ENCODE measurements at places on chromosomes 3 and 15.

- no peak for DNase-seq
Measured at GRCh38 chr15:71612869-71613268, 197.5 kb upstream of the NR2E3 start.

DNA sequence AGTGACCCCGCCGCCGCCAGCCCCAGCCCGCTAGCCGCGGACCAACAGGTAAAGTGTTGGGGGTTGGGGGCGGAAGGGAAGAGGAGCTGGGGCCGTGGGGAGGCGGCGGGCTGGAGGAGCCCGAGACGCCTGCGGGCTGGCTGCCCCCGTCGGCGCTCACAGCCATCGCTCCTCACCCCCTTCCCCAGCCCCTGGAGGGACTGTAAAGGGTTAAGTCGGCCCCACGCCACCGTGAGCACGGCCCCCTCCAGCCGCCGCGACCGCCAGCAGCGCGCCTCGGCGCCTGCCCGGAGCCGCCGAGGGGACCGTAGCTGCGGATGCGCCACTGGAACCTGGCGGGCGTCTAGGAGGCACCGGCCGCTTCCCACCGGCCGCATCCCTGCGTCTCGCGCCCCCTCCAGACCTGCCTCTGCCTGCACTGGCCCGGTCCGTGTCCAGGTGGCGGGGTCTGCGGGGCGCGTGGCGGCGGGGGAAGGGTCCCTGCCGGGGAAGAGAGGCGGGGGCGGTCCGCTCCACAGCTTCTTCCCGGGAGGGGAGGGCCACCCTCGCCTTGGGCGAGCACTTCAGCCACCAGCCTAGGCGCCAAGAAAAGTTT lies 522 bp downstream of the MED12L start:
- DNase-seq, result no peak

- no peak for DNase-seq
Measured at GRCh38 chr3:126353694-126354321, 3.4 kb downstream of the KLF15 start.

DNA sequence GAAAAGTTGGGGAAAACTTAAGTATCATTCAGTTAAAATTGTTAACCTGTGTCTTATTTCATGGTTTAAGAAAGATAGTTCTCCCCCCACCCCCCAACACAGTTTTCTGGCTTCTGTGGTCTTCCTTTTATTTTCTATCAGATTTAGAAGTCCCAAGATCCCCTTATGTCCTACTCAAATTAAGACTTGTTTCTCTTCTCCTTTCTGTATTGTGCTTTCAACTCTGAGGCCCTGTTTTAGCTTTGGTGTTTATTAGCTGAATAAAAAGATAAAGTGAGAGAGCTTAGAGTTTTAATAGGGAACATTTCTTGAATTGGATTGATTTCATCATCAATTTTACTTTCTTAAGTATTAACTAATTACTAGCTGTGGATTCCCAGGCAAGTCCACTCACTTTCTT lies 62.6 kb downstream of the AKAP13 start:
- no peak for DNase-seq

- DNase-seq, result peak; percentile 76
Measured at GRCh38 chr3:65996589-65996988, 42.1 kb downstream of the MAGI1 start.

- no peak for DNase-seq
Measured at GRCh38 chr15:42146551-42147430, 9.6 kb downstream of the PLA2G4F start.

DNA sequence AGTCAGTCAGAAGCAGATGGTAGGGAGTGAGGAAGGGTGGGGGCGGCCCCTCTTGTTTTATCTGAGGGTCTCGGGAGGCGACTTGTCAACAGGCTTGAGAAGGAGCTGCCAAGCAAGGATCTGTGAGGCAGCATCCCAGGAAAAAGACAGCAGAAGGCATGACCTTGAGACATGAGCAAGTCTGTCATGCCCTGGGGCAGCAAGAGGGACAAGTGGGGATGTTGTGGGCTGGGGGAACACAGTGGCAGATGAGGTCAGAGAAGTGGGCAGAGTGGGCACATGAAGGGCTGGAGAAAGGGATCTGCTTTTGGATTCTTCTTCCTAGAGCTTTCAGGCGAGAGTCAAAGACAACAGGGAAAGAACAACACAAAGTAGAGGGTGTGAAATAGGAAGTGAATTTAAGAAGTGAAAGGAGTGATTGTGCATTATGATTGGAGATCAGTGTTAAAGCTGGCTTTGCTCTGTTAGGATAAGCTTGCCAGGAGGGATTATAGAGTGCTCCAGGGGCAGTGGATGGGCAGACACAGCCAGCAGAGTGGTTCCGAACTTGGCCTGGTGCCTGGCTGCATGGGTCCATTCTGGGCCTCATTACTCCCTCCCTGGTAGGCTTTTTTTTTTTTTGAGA lies 73.3 kb downstream of the USP13 start:
- no peak for DNase-seq

- no peak for DNase-seq
Measured at GRCh38 chr15:81567924-81568323, 193.9 kb upstream of the TMC3 start.

DNA sequence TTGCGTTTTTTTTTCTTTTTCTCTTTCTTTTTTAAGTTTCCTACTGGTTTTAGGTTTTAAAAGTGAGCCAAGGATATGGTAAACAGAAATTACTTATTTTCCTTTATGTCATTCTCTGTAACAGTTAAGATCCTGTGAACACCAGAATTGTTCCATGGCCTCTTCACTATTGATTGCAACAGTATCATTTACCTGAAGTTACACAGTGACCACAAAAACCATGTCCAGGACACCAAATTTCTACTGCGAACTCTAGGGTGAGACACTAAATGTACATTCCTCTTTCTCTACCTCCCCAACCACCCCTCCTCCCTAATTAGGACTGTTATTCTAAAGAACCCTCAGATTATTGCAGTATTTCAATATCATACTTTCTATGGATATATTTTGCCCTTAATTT lies 280.9 kb downstream of the FOXP1 start:
- no peak for DNase-seq

DNA sequence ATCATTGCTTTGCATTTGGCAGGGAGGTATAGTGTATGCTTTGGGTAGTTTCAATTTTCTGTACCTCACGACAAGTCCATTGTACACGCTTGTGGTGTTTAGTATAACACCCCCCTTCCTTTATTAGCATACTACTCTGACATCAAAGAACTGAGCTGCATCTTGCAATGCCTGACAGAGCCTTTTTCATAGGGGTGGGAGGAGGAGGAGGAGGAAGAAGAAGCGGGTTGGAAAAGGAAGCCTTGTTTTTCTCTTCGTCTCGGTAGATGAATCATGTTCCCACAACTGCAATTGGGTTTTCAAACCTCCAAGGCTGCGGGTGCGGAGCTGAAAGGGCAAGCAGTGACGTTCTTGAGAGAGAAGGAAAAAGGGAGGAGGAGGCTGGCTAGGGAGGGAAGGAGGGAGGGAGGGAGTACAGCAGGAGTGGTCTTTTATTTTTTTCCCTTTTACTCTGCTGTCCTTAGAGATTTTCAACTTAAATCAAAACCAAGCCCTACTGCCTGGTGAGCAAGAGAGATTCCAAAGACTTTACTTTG lies 175.7 kb downstream of the KLHL25 start:
- peak; percentile 67 for DNase-seq

DNA sequence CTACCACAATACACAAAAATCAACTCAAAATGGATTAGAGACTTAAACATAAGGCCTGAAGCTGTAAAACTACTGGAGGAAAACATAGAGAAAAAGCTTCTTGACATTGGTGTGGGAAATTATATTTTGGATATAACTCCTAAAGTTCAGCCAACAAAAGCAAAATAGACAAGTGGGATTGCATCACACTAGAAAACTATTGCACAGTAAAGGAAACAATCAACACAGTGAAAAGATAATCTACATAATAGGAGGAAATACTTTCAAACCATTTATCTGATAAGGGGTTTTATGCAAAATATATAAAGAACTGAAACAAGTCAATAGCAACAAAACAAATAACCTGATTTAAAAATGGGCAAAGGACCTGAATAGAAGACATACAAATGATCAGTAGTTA lies 37.6 kb upstream of the TP63 start:
- DNase-seq, result no peak

DNA sequence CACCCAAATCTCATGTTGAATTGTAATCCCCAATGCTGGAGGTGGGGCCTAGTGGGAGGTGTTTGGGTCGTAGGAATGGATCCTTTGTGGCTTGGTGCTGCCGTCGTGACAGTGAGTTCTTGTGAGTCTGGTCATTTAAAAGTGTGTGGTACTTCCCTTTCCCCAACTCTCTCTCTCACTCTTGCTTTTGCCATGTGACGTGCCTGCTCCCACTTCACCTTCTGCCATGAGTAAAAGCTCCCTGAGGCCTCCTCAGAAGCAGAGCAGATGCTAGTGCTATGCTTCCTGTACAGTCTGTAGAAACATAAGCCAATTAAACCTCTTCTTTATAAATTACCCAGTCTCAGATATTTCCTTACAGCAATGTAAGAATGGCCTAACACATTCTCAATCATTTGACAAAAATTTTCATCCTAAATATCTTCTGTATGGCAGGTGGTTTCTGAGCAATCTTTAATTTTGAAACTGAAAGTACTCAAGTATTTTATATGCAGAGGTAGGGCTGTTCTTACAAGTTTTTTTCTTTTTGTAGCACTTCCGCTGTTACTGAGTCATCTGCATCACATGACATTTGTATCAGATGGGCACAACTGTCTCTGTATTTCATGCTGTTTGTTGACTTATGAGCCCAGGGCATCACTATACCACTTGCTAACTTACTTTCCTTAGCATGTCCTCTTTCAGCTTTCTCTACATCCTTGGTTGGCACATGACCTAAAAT lies 8.8 kb downstream of the RPL39L start:
- DNase-seq, result no peak

DNA sequence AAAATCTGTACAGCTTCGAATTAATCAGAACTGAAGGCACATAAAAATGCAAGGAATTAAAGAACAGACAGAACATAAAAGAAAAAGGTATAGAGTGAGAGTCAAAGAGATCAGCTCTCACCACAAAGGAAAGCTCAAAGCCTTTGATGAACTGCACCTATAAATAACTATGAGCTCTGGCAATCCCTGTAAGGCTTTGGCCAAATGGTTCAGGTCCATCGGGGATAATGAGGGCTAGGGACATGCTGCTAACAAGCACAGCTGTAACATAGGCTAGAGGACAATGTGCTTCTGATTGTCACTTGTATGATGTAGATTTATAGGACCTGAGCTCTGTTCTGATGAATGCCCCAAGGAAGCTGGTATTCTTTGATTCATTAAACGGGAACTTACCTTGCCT lies 113.9 kb upstream of the MRPL3 start:
- DNase-seq, result no peak

- DNase-seq, result no peak
Measured at GRCh38 chr15:79769933-79770759, 126.7 kb downstream of the MTHFS start.

DNA sequence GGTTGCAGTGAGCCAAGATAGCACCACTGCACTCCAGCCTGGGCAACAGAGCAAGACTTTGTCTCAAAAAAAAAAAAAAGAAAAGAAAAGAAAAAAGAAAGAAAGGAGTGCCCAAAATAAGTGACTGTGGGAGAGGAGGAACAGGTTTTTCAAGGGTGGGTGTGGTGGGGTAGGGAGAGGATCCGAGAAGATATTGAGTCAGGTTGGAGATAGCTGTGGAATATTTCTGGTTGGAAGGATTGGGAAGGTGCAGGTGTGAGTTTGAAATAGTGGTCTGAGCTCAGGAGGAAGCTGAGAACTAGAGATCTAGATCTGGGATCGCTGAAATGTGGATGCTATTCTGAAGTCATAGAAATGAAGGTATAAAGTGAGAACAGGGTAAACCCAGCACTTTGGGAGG lies 7.8 kb downstream of the SCAMP2 start:
- no peak for DNase-seq

DNA sequence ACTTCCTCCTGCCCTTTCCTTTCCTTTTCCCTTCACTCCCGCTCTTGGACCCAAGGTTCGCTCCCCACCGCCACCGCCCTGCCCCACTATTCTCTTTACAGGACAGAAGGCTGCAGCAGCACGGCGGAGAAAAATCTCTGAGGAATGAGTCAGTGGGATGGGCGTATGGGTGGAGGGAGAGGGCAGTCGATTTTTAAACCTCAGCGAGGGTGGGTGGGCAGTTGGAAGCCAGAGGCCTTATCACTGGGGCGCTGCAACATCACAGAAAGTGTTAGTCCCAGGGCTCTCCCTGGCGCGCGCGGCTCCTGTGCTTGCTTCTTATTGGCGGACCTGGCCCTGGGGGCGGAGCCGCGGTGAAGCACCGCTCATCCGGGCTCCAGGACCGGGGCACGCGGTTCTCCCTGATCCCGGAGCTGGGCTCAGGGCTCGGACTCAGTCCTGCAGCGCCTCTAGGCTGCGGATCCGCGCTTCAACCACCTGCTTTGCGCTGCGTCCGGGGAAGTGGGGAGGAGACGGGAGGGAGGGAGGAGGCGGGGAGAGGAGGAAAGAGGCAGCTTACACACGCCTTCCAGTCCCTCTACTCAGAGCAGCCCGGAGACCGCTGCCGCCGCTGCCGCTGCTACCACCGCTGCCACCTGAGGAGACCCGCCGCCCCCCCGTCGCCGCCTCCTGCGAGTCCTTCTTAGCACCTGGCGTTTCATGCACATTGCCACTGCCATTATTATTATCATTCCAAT lies at the start of gene ALCAM:
TSS of gene ALCAM (plus strand) at position 584 of the 737 bp plus-strand sequence.
- DNase-seq, result peak; percentile 99
